Hematopoietic multipotent progenitor cell treated with erythropoietin and hydrocortisone succinate and interleukin-3 and kit ligand, for 15 days (in vitro differentiated cells): ENCODE measurements at places on chromosomes 4 and X.

DNA sequence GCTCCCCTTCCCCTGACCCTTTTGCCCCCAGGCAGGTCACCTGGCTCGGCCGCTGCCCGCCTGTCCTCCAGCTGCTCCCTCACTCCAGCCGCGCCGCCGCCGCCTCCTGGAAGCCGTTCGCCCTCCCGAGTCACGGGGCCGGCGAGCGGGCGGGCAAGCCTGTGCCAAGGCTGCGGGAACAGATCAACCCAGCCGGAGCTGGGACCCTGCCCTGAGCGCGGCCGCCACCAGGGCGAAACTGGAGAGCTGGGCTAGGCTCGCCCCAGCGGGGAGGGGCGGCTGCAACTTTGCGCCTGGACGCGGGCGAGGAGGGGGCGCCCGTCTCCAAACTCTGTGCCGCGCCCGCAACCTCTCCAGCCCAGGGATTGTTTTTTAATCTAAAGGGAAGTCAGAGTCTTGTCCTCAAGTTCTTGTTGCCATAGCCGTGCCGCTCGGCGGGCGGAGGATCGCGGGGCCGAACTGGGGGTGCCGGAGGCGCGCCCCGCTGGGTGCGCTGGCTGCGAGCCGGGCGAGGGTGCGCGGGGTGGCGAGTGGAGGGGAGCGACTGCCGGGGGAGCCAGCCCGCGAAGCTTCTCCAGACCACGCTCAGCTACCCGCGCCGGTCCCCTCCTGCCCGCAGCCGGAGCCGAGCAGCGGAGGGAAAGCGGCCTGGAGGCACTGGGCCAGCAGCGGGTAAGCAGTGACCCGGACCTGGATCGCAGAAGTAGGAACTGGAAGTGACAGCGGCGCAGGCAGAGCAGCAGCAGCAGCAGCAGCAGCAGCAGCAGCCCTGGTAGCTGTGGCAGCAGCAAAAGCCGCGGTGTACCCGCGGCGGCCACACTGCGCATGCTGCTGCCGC lies 13.4 kb downstream of the ARHGEF6 start:
- DNase-seq, result peak; percentile 25

DNA sequence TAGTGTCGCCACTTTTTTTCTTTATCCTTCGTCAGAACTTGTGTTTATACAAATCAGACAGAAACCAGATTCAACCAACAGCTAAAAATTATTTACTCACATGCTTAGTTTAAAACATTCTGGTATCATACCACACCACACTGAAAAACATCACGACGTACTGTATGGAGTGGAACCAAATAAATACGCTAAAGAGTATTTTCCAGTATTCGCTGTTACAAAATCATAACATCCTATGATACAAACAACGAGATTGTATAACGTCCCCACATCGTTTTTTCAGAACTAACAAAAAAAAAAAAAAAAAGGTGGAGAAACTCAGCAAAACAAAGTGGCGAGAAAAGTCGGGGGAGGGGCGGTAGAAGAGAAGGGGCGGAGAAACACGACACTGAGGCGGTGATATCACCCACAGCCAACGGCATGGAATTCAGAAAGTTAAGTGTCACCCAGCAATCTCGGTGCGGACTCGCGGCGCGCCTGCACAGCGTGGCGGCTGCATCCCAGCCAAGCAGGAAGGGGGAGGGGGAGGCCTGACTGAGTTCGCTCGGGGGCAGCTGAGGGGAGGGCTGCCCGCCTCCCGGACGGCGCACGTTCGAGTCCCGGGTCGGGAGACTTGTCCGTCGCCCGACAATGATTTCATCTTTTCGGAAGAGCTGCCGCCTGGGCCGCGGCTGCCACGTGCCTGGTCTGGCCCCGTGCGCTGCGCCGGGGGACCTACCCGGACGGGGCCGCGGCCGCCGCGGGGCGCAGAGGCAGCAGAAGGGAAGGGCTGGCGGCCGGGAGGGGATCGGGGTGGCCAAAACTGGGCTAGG lies 920 bp downstream of the SETD7 start:
- no peak for DNase-seq

GRCh38 chrX:18455384-18455783 lies 30.0 kb downstream of the CDKL5 start:
- DNase-seq, result no peak

- DNase-seq, result no peak
Observed at GRCh38 chrX:16060252-16060651, 63.1 kb upstream of the GRPR start.

- DNase-seq, result no peak
Observed at GRCh38 chrX:74636749-74637314, 22.4 kb upstream of the RLIM start.

DNA sequence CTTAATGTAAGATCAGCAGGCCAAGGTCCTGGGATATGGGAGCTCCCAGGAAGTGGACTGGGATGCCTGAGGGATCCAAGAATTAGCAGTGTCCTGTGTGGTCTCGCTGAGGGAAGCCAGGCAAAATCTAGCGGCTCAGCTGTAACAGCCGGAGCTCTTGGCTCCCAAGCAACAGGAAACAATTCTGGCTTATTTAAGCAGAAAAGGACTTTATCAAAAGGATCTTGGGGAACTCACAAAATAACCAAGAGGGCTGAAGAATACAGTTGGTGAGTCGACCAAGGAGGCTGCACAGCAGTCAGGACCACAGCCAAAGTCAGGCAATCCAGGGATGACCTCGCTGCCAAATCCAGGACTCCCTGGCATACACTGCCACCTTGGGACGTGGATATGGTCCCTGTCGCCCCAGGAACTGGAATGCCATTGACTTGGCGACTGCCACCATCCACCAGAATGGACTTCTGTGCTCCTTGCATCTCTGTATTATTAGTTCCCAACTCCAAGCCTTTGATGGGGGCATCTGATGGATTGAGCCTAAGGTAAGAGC lies 165.3 kb upstream of the BCOR start:
- no peak for DNase-seq

GRCh38 chr4:99275050-99275449 lies 15.7 kb downstream of the ADH1A start:
- DNase-seq, result no peak

GRCh38 chrX:52262195-52262546 lies 77.5 kb downstream of the MAGED4 start:
- no peak for DNase-seq

DNA sequence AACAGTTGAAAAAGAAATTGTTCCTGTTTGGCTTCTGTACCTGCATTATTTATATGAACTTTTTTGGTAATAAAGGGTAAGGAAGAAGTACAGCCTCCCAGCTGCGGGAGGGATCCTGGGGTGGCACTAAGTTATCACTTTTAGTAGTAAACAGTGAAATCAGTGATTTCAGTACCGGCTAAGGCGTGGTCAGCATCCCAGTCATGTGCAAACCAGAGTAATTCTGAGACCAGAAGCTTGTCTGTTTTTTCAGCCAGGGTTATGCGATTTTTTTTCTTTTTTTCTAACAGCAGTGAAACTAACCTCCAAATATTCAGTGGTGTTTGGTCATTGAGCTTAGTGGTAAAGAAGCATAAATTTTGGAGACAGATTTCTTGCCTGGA lies 3.3 kb downstream of the EGF start:
- no peak for DNase-seq

DNA sequence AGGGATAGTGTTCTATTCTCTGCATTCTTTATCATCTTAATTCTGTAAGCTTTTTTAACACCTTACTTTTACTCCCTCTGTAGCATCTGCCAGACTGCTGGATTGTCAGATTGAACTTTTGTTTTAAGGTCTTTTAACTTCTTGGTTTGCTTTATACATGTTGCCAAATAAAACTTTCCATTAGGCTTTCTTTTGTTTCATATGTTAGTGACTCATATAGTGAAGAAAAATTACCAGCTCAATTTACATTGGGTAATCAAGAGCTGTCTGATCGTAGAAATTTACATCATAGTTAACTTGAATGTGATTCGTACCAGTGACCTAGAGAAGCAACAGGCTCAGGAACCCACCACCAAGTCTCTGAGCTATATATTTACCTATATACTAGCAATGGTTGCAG lies 28.5 kb upstream of the KLHL4 start:
- DNase-seq, result no peak

GRCh38 chr4:86991994-86992393 lies 57.2 kb downstream of the AFF1 start:
- DNase-seq, result peak; percentile 47

DNA sequence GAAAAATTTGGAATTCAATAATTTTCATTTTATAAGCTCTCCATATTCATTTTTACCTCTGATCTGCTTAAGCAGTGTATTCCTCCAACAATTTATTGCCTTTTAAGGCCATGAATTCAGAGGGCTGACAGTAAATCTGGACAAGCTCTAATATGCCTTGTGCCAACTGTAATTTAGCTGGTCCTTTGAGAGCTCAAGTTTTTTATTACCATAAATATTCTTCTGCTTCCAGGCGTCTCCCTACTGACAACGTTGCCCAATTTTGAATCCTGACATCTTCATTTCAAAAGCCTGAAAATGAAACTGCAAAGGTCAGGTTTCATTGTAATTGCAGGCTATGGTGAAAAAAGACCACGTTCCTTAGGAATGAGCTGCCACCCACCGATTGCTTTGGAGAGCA lies 95.8 kb upstream of the GEMIN8 start:
- DNase-seq, result no peak

GRCh38 chr4:184234155-184234554 lies 16.5 kb upstream of the ENPP6 start:
- DNase-seq, result no peak

- no peak for DNase-seq
Observed at GRCh38 chrX:101117701-101118100, 19.7 kb downstream of the CENPI start.

GRCh38 chr4:75724867-75725724 lies 719 bp downstream of the USO1 start:
- peak; percentile 49 for DNase-seq

GRCh38 chr4:43765514-43765913 lies 683.1 kb downstream of the KCTD8 start:
- no peak for DNase-seq

- DNase-seq, result no peak
Observed at GRCh38 chr4:87913896-87914295, 61.6 kb upstream of the SPP1 start.

GRCh38 chr4:21979196-21979595 lies 30.6 kb upstream of the KCNIP4 start:
- DNase-seq, result no peak

DNA sequence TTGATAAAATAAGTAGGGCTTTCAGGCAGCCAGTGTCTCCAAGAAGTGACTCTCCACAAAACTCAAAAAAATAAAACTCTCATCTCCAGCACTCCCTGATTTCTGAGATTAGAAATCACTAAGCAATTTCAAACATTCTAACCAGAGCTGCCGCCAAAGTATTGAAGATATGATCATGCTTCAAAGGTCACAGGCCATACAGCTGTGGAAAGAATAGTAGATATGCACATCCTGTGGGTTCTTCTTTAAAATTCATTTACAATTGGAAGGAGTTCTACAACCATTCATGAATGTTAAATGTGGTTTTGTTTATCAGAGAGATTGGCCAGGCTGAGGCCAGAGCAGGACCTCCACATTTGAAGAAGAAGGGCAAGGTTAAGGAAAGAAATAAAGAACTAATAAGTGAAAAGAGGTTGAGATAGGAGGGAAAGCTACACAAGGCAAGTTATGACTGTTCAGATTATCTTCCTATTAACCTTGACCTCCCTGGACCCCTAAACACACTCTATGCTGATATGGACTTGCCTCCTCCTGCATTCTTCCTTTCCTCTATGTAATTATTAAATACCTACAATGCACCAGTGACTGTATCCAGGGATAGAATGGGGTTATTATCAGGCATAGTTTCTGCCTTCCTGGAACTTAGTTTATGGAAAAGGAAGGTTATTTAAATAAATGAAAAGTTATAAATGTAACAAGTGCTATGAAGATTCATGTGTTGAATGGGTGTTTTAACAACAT lies 56.4 kb downstream of the USP38 start:
- no peak for DNase-seq

DNA sequence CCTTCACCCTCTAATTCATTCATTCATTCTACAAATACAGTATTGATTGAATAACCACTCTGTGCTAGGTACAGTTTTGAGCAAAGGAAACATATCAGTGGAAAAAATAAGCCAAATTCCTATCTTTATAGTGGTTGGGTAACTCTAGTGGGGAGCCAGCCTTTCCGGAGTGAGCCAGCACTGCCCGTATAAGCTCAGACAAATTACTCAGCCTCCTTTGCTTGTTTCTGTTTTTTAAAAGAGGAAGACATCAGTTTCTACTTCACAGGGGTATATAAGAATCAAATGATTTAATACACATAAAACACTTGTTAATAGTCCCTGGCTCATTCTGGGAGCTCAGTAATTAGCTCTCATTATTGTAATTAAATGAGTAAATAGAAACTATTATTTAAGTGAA lies 238.2 kb upstream of the MAD2L1 start:
- DNase-seq, result no peak

DNA sequence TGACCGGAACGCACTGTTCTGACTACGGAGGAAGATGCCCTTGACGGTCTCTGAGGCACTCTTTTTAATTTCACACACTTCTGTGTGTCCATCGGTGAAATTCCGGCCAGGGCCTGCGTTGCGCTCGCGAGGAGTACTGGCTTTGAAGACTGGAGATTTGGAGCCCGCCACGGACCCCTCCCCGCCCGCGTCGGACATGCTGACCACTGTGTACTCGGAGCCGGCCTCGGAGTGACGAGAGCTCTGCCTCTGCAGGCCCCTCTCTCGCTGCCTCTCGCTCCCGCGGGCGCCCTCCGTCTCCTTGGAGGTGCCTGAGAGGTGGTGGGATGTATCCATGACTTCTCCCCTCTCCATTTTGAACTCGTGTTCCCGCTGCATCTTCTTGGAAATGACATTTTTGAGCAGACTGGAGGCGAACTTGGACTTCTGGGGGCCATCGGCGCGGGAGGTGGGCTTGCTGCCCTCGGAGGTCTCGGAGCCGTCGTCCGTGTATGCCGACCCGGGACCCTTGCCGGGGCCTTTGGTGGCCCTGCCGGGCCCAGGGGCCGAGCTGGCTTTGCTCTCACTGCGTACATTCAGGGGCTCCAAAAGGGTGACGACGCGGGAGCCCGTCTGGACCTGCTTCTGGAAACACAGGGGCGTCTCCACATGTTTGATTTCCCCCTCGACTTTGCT lies 5.7 kb downstream of the C4orf54 start:
- DNase-seq, result no peak

DNA sequence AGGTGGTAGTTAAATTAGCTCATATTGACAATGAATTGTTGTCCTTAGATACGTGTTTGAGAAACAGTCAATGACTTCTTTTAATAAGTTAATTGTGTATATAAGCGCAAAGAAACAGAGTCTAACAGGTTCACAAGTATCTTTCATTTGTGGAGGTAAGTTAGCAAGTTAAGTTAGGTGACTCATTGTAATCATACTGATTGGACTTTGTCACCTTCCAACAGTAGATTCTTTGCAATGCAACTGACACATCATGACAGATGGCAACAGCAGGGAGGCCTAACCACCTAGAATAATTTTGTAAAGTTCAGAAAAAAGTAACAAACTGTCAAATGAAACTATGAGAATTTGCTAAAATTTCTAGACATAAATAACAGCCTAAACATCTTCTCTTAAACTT lies 207.6 kb upstream of the PITX2 start:
- no peak for DNase-seq

- DNase-seq, result no peak
Observed at GRCh38 chr4:78070731-78071282, 13.7 kb downstream of the FRAS1 start.

GRCh38 chr4:14566518-14566917 lies 435.8 kb upstream of the CPEB2 start:
- no peak for DNase-seq
